ENCODE measurements at places on chromosomes 3 and 15. TPM values are rescaled to one million over a fixed set of nuclear protein-coding genes. Genes with fewer than 3 reads are reported as not detected.
A peak's percentile ranks its signal among the peaks of the same experiment; 100 is the strongest.

STARD5 gene
- 5.8 TPM for total RNA-seq

FANCD2OS gene
- total RNA-seq, result not detected

CCDC14 gene
- 32.8 TPM for total RNA-seq

RBPMS2 gene
- total RNA-seq, result 0.26 TPM

GRCh38 chr3:50271314-50271936 lies 2.5 kb downstream of the SEMA3B start:
- DNase-seq, result no peak

GRCh38 chr3:66620296-66620695 lies 119.5 kb upstream of the LRIG1 start:
- no peak for DNase-seq

DNA sequence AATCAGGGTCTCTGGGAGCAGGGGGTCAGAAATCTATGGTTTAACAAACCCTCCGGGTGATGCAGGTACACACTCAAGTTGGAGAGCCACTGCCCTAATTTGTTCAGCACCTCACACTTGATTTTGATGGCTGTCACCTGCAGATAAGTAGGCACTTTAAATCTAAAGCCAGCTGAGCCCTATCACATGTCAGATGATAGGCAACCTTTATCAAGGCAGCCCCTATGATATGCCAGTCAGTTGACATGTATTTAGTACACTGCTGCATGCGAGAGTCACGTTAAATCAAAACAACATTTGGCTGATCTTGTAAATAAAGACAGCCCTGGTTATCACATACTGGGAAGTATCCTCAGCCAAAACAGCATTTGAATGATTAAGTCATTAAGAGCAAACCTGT lies 104.4 kb upstream of the MCTP2 start:
- no peak for DNase-seq

DNA sequence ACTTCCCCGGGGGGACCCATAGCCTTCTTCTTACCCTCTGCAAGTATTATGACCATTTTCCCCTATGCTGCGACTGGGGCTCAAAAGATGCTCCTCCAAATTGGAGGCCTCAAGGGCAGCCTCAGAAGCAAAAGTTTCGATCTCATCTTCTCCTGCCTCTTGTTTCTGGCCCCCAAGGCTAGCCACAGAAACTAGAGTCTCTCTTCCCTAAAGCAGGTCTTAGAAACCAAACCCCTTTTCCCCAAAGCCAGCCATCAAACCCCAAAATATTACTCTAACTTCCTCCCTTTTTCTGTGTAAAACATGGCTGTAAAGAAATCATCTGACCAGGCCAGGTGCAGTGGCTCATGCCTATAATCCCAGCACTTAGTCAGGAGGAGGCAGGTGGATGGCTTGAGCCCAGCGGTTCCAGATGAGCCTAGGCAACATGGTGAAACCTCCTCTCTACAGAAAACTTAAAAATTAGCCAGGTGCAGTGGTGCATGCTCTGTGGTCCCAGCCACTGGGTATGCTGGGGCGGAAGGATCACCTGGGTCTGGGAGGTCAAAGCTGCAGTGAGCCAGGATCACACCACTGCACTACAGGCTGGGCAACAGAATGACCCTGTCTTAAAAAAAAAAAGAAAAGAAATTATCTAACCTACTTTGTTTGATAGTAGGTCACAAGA lies 36.7 kb upstream of the MFGE8 start:
- DNase-seq, result no peak

- no peak for DNase-seq
Measured at GRCh38 chr3:27094721-27095120, 274.5 kb downstream of the NEK10 start.

GRCh38 chr15:25710184-25710583 lies 152.9 kb downstream of the ATP10A start:
- peak; percentile 49 for DNase-seq

DNA sequence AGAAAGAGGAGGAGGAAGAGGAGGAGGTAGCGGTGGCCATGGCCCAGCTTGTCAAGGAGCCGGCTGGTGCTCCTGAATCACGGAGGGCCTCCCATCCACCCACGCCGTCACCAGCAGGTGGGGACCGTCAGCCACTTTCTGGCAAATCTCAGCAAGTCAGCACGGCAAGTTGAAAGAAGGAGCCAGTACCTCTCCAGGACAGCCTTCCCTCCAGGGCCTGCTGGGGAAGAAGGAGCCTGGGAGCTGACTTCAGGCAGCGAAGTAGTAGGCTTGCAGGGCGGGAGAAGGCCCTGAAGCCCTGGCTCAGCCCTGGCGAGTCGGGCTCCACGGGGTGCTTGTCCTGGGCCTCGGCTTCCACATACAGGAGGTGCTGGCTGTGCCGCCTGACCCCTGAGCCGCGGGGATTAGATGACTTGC lies 99.2 kb upstream of the TRPM1 start:
- DNase-seq, result peak; percentile 62

- no peak for DNase-seq
Measured at GRCh38 chr3:39141171-39141995, 12.0 kb downstream of the CSRNP1 start.

DNA sequence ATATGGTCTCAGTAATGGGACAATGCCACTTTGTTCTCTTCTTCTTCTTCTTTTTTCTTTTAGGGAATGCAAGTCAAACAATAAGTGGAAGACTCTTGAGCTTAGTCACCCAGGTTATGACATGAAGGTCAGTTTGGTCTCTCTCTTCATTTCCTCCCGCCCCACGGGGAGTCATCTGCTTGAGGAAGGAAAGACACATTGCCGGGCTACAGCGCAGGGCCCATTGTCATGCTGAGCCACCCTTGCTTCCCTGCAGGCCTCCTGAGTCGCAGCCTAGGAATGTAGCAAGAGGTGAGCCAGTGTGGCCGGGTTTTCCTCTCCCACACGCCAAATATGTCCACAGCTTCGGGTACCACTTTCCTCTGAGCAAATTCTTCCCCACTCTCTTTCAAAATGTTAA lies 47.6 kb downstream of the RAP2B start:
- no peak for DNase-seq

DNA sequence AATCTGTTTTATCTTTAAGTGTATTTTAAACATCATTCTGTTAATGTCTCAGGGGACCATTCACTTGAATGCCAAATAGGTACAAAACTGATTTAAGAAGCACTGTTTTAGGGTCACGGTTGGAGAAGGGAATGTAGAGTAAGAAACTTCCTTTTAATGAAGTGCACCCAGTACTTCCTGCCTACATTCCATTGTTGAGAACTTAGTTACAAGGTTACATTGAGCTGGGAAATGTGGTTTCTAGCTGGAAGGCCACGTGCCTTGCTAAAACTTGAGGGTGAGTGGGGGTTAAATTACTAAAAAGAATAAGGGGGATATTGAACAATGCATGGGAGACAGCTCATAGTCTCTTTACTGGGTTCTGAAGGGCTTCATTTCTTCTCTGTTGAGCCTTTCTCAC lies 78.3 kb upstream of the TBC1D5 start:
- DNase-seq, result no peak
